ENCODE measurements at places on chromosomes 2 and 18. TPM values are rescaled to one million over a fixed set of nuclear protein-coding genes. Genes with fewer than 3 reads are reported as not detected.

SLC4A3 gene
- total RNA-seq, result 2.9 TPM

TRABD2A gene
- 6.5 TPM for total RNA-seq

MATN3 gene
- 11.7 TPM for total RNA-seq

DSC3 gene
- total RNA-seq, result 1.6 TPM

MAB21L4 gene
- total RNA-seq, result 22.2 TPM

CYP27C1 gene
- total RNA-seq, result not detected

NPHP1 gene
- 4.1 TPM for total RNA-seq

ICA1L gene
- total RNA-seq, result 2.3 TPM

ANKRD30B gene
- total RNA-seq, result not detected

MALL gene
- total RNA-seq, result 154 TPM

VWA3B gene
- 0.17 TPM for total RNA-seq

All from upper lobe of right lung (tissue), 1 donor.